Activated CD8-positive, alpha-beta memory T cell treated with anti-CD3 and anti-CD28 coated beads for 1 hour (primary cell): ENCODE measurements at places on chromosomes 1 and 21.

DNA sequence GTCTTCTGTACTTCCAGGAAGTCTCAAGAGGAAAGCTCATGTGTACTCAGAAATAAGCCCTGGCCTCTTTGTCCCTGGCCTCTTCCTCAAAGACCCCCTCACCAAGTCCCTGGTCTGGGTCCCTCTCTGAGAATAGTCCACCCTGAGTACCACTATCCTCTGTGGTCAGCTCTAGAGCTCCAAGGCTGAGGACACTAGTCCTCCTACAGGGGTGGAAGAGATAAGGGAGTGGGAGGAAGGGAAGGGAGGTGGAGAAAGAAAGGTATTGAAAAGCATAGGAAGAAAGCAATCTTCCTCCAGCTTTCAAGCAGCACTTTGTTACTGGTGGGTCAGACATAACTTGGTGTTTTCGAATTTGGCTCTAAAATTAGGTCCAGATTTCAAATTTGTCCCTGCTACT is 181.4 kb downstream of the NRIP1 start:
- no peak for DNase-seq

GRCh38 chr1:204672069-204672468 is 13.5 kb downstream of the LRRN2 start:
- DNase-seq, result no peak

- DNase-seq, result no peak
These were observed 47.9 kb upstream of the TSPAN2 start for GRCh38 chr1:115137191-115137590.

GRCh38 chr1:234696148-234696576 is 86.2 kb upstream of the IRF2BP2 start:
- no peak for DNase-seq

- DNase-seq, result no peak
These were observed 47.1 kb downstream of the CTH start for GRCh38 chr1:70458131-70458530.

GRCh38 chr1:110003747-110004428 is 19.3 kb downstream of the AHCYL1 start:
- DNase-seq, result no peak

DNA sequence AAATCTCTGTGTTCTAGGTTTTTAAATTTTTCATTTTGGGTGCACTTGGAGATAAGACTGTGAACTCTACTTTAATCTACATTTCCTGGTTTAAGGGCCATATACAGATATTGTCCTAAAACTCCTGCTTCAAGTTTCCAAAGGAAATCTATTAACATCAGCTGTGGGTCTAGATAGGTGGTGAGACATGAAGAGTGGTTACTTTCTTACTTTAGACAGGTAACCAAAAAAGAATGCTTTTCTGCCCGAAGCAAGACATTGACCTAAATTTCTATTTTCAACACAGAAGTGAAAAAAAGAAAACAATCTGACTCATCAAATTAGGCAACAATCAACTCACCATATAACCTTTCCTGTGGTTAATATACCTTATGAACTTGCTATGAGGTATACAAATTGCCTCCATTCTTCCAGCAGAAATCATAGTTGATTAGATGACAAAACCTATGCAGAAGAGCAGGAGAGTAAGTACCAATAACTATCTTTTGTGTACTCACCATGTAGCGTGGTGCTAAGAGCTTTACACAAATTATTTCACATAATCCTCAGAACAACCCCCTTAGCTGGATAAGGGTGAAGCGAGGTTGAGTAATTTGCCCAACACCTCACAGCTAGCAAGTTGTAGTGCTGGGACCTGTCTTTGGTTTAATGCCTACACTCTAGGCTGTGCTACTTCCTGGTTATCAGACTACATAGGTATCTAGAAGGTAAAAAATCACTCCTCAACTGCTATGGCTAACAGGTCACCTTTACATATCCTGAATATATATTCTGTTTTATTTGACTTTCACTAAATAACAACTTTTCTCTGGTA is 23.4 kb upstream of the PTPN14 start:
- no peak for DNase-seq

- no peak for DNase-seq
These were observed 341.0 kb upstream of the NEGR1 start for GRCh38 chr1:72623299-72623708.

GRCh38 chr1:68347415-68347814 is 102.3 kb downstream of the RPE65 start:
- no peak for DNase-seq

DNA sequence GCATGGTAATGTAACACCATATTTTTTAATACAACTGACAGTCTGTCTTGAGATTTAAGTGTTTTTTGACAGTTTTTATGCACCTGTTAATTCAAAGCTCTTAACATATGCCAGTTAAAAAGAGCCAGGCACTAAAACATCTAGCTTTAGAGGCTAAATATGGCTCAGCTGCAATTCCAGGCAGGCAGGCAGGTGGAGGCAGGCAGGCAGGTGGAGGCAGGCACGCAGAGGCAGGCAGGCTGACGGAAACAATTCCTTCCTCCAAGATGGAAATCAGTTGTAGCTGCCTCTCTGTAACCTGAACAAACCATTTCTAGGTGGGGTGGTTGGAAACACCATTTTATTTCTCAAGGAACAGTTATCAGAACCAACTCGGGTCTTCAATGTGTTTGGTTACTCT is 51.2 kb downstream of the GORAB start:
- no peak for DNase-seq

GRCh38 chr1:175599212-175599705 is 144.1 kb downstream of the TNR start:
- no peak for DNase-seq

DNA sequence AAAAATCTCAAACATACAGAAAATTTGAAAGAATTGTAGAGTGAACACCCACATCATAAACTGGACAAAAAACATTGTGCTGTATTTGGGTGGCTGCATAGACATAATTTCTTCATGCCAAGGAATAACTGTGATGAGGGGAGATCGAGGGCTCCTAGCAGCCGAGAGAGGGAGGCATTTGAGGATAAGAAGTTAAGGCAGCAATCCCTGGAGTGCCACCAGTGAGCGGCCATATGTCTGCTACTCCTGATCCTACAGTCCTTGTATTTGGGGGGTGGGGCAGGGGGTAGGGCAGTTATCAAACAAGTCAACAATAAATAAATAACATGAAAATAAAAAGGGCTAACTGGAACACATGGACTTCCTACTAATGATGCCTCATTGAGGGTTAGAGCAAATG is 54.5 kb downstream of the ATP5PO start:
- no peak for DNase-seq

- no peak for DNase-seq
These were observed 40.7 kb upstream of the TRAPPC10 start for GRCh38 chr21:43971201-43971991.

DNA sequence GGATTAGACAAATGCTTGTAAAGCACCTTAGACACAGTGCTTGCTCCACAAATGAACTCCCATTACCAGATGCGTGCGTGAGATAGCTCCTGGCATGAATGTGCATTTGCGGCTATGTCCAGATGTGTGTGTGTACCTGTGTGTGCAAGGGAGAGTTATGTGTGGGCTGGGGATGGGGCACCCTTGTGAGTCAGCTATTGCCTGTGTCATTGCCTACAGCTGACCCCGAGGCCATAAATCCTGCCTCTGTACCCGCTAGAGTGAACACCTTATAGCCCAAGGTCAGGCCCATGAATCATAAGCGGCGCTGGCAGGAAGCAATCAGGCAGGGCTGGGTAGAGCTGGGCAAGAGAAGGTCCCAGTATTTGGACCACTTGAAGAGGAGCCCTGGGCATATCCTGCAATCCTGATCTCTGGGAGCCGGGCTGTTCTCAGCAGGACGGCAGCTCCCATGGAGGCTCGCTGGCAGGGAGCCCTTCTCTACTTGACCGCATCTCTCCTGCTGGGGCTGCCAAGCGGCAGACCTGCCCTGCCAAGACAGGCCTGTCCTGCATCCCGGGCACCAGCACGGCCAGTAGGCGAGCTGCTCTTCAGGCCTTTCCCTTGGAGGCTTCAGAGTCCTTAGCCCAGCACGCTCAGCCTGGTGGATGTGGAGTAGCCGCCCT is 86.4 kb downstream of the TMEM53 start:
- DNase-seq, result no peak

GRCh38 chr1:168963601-168964000 is 142.9 kb upstream of the ATP1B1 start:
- no peak for DNase-seq

DNA sequence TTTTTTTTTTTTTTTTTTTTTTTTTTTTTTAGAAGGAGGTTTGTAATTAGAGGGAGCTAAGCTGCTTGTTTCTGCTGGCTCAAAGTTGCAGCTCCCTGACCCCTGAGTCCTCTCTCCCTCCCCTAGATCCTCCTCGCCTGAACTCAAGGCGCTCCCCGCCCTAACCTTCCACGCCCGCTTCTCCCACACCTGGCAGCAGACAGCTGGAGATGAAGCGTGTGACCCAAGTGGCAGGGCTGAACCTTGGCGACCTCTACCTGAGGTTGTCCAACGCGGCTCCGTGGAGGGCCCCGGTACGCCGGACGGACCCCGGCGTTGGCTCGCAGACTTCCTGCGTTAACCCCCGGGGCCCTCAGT is 795 bp downstream of the NGF start:
- no peak for DNase-seq

- no peak for DNase-seq
These were observed 14.8 kb upstream of the HEYL start for GRCh38 chr1:39654291-39654690.

GRCh38 chr1:160722726-160723125 is 11.1 kb upstream of the CD48 start:
- DNase-seq, result no peak

GRCh38 chr1:235883261-235883927 is 16.7 kb upstream of the LYST start:
- no peak for DNase-seq
